ENCODE measurements at places on chromosomes 7 and 10.
A peak's percentile ranks its signal among the peaks of the same experiment; 100 is the strongest.

- peak; percentile 70 for DNase-seq
Measured at GRCh38 chr7:148698397-148699023, at the start of gene CUL1. Gene CUL1, plus strand, starts transcription at chr7:148698903. Its CDS starts 31,220 bp downstream, at chr7:148730123.

DNA sequence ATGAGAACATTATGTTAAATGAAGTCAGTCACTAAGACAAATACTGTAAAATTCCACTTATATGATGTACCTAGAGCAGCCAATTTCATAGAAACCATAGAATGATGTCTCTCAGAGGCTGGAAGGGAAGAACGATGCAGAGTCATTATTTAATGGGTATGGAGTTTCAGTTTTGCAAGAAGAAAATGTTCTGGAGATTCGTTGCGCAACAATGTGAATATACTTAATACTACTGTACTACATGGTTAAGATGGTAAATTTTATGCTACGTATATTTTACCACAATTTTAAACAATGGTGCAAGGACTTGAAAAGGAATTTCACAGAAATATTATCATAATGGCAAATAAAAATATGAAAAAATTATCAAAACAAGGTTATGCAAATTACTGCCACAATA is 972.6 kb downstream of the KCNMA1 start:
- DNase-seq, result no peak

GRCh38 chr7:149719050-149719899 is 54.1 kb downstream of the ZNF467 start:
- no peak for DNase-seq

DNA sequence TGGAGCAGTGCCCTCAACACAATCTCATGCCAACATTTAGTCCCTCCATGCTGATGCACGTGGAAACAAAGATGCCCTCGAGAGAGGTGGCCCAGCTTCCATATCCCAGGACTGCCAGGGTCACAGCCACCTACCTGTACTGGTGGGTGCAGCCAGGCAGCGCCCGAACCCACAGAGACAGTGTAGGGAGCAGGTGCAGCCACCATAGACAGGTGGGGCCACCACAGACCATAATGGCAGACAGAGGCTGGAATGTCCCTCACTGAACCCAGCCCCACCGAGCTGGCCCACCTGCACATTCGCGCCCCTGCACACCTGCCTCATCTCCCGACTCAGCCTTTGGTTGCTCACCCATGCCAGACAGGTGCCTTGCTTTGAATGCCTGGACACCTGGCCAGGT is 18.3 kb upstream of the CPXM2 start:
- DNase-seq, result no peak

DNA sequence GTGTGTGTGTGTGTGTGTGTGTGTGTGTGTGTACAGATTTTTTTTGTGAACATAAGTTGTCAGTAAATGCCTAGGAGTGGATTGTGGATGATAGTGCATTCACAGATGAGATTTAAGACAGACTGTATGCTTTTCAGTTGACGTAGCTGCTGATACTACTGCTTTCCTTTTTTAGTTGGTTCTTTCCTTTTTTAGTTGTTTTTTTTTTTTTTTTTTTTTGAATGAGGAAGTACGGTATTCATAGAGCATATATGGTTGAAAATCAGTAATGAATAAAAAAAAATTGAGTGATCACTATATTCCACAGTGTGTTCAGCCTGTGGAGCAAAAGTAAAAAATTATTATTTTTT is 80.5 kb downstream of the RBM33 start:
- no peak for DNase-seq

GRCh38 chr7:139737221-139738100 is 40.3 kb downstream of the HIPK2 start:
- no peak for DNase-seq

DNA sequence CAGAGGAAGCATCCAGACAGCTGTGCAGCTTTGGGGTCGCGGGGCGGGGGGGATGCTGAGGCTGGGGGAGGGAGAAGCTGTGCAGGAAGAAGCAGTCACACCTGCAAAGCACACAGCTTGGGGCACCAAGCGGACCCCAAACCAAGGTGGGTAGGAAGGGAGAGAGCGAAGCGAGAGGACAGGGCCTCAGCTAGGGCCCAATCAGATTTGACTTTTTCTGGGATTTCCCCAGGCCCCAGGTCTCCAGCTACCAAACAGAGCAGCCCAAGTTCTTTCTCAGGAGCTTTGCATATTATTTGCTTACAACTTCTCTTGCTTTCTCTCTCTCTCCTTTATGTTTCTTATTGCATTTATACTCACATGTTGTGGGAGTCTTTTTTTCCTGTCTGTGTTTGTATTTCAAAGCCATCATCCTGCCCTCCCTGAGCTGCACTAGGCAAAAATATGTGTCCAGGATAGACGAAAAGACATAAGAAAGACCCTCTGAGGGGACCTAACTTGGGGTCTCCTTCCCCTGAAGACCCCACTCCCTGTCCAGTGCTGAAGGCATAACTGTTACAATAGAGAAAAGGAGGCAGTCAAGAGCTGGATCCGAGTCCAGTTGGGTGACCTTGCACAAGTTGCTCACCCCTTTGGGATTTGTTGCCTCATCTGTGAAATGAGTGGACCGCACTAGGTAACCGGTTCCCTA is 50.6 kb upstream of the SMNDC1 start:
- DNase-seq, result no peak

GRCh38 chr7:4519819-4520520 is 162.1 kb upstream of the FOXK1 start:
- DNase-seq, result no peak

- no peak for DNase-seq
Measured at GRCh38 chr10:6024334-6024682, 37.9 kb downstream of the IL2RA start.

GRCh38 chr7:106623853-106624252 is 37.1 kb downstream of the CCDC71L start:
- no peak for DNase-seq

DNA sequence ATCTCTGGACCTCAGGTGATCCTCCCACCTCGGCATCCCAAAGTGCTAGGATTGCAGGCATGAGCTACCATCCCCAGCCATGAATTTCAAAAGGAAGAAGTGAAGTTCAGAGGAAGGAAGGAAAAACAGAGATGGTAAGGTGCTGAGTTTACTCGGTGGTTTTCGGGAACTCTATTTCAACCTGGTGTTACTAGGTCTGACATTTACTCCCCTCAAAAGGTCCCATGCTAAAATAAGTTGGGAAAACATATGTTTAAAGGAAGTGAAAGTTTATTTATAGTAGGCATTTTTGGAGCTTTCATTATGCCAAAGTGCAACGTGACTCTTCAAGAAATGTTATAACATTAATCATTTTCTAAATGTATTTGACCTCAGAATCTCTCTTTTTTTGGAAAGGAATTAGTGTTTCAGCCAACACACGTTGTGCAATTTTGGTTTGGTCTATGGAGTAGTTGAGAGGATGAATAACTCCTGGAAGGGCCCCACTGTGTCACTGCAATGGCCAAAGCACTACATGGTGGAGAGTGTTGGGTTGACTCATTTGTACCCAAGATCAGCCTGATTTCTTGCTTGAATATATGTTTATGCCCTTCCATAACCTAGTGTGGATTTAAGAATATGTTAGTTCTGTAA is 114.7 kb upstream of the FAM171A1 start:
- no peak for DNase-seq

- no peak for DNase-seq
Measured at GRCh38 chr10:506451-507354, 182.8 kb downstream of the DIP2C start.

DNA sequence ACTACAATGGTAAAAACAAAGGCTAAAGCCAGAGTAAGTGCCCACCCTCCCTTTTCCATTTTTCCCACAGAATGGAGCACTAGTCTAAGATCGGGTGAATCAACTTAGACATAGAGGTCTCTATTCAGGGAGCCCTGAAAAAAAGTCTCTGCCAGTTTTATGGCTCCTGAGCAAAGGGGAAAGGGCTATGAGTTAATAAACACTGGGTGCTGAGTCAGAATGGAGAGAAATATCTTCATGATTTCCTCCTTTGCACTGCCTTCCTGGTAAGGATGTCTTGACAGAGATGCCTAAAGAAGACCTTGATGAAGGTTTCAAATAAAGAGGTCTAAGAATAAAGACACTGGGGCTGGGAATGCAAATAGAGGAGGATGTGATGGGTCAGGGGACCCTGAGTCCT is 607.4 kb upstream of the MBL2 start:
- DNase-seq, result no peak

DNA sequence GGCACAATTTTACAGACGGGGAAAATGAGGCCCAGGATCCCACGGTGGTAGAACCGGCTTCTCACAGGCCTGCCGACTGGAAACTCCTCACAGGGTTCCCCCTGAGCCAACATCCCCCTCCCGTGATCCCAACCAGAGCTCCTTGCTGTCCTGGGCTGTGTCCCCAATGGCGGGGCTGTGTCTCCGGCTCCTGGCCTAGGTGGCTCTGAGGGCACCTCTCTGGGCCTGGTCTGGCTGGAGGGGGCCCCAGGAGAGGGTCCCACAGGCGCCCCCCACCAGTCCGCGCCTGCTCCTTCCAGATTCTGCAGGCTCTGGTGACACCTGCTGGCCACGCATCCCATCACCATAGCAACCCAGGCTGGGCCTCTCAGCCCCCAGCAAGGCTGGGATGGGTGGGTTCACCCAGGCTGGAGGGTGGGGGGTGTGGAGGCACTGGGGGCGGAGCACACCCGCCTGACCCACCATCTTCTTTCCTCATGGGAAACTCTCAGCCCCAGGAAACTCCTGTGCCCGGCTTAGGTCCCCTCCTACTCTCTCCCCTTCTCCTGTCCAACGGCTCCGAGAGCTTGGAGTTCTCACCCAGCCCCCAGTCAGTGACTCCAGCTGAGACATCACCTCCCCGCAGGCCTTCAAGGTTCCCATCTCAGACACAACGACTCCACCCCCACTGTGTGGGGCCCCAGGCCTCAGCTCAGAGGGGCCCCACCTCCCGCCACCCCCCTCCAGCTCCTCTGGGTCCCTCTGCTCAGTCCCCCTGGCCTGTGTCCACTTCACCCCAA is 27.1 kb upstream of the TNRC18 start:
- peak; percentile 13 for DNase-seq

DNA sequence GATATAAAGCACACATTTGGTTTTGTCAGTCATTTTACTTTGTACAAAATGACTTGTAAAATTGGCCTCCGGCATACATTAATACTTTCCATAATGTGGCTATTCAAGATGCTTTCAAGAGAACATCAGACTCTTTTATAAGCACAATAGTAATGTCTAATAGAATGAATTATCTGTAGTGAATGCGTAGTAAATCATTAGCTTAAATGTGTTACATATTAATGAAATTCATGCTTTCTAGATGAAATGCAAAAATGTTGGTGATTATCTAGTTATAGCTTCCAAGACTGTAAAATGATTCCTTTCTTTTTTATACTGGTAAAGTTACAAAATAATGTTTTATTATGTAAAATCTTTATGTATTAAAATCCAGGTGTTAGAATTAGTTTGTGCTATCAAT is 144.0 kb downstream of the BBS9 start:
- no peak for DNase-seq

DNA sequence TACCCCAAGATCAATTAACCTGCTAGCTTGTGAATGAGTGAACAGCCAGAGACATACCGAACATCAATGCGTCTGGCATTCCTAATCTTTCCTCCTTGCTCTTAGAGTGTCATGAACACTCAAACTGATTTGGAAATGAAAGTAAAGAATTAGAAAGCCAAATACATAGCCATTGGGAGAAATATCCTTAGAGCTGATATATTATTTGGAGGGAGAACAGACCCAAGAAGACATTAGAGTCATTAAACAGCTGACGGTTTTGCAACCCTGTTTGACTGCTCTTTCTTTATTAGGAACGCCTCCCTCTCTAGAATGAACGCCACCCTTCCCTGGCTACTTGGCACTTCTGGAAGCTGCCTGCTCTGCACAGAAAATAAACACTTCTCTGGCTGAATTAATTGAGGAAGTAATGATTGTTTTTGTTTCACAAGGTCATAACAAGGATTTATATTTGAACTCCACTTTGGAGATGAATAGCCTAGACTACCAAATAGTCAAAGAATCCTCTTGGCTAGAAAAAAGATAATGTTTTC is 42.8 kb downstream of the CTTNBP2 start:
- no peak for DNase-seq

DNA sequence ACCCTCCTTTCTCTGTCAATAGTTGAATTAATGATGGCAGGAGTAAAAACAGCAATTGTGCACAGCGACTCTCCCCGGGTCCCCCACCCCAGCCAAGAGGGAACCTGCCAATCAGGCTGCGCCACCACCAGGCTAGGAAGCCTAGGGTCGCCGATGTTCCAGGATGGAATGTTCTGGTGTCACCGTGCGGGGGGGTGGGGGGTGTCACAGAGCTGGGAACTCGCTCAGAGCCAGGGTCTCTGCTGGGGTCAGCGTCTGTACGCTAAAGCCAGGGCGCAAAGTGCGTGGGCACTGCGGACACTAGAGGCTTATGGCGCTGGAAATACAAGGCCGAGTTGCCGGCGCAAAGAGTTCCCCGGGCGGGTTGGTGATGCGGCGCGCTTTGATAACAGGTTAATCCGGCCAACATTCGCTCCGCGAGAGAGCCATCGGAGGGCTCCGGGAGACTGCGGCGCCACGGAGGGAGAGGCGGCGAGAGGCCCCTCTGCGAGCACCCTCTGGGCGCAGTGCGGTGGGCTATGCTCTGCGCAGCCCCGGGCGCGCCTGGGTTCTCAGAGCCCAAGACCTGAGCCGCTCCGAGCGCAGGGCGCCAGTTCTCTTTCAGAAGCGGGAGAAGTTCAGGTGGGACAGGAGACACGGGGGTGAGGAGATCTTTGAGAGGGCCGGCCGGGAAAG is 192.3 kb downstream of the EMX2 start:
- no peak for DNase-seq

DNA sequence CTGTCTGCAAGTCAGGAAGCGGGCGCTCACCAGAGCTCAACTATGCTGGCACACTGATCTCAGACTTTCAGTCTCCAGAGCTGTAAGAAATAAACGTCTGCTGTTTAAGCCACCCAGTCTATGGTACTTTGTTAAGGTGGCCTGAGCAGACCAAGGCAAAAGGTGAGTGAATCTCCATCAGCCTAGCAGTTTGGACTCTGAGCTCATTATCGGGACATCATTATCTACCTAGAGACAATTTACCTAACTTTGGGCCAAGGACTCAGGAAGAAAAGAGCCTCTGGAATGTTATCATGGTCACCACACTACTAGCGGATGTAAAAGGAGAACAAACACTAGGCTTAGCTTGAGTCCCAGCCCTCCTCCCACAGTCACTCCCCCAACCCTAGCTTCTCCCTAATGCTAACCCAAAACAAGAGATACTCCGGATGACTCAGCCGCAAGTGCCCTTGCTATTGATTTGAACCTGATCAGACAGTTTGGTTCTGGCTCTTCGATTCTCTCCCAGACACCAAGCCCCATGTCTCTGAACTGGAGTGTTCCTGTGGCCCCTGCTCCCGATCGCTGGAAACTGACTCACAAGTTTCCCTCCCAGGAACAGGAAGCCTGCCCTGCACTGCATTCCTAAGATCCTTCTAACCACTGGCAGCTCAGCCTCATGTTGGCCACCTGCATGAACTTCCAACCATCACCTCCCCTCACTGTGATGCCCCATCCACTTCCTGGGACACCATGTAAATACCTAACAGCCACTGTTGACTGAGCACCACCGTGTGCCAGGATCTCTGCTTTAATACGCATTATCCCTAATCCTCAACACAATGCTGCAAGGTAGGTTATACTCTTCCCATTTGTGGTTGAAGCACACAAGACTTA is 34.5 kb downstream of the CREB3L2 start:
- no peak for DNase-seq

GRCh38 chr10:132551808-132552130 is 14.2 kb downstream of the INPP5A start:
- no peak for DNase-seq
